ENCODE measurements at places on chromosomes 1 and 21.

DNA sequence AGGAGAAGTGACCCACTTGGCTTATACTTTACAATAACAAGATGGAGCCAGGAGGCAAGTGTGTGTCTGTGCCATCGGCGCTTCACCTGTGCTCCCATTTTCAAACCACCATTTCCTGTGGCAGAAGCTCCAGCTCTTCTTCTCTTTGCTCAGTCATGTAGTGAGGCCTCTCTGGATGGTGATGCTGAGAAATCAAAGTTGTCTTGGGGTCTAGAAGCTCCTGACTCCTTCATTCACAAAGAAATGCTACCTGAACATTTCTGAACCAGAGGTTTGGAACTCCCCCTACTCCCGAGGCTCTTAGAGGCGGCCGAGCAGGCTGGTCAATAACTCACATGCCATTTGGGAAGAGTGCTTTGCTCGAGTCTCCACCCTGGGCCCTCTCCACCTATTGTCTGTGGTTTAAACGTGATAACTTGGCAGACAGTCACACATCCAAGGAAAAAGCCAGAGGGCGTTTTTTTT, 18.0 kb downstream of the SLAMF1 start:
- no peak for DNase-seq

DNA sequence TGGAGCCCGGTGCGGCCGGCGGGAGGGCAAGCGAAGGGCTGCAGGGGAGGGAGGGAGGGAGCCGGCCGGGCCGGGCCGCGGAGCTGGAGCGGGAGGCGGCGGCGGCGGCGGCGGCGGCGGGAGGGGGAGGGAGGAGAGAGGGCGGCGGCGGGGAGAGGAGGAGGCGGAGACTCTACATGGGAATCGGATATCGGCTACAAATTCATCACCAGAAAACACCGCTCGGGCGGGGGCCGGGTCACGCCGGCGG, at the start of gene AKT3:
Gene AKT3, minus strand, starts transcription at position 42 of the 250 bp plus-strand sequence. CDS start 7,073 bp downstream, outside the sequence.
- DNase-seq = peak; percentile 34

GRCh38 chr1:54883349-54884102, 3.5 kb downstream of the DHCR24 start:
- DNase-seq = no peak

DNA sequence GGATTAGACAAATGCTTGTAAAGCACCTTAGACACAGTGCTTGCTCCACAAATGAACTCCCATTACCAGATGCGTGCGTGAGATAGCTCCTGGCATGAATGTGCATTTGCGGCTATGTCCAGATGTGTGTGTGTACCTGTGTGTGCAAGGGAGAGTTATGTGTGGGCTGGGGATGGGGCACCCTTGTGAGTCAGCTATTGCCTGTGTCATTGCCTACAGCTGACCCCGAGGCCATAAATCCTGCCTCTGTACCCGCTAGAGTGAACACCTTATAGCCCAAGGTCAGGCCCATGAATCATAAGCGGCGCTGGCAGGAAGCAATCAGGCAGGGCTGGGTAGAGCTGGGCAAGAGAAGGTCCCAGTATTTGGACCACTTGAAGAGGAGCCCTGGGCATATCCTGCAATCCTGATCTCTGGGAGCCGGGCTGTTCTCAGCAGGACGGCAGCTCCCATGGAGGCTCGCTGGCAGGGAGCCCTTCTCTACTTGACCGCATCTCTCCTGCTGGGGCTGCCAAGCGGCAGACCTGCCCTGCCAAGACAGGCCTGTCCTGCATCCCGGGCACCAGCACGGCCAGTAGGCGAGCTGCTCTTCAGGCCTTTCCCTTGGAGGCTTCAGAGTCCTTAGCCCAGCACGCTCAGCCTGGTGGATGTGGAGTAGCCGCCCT, 86.4 kb downstream of the TMEM53 start:
- peak; percentile 53 for DNase-seq

GRCh38 chr1:116067566-116067890, 43.7 kb upstream of the MAB21L3 start:
- no peak for DNase-seq

DNA sequence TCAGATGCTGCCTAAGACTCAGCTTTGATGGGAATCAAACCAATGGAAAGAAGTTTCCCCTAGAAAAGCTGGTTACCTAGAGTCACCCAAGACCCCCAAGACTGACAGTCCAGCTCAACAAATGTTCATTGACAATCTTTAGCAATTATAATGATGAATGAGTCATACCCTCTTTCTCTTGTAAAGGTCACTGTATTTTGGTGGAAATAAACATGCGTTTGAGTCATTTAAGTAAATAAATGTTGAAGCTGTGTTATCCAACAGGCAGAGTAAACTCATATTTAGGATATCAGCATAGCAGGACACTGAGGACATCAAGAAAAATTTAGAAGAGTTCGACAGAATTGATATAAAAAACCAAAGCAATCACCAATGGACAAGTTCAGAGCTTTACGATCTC, 295.9 kb downstream of the RGS7 start:
- no peak for DNase-seq

- no peak for DNase-seq
Observed at GRCh38 chr1:183417772-183418491, at the start of gene NMNAT2. Gene NMNAT2 (minus strand): TSS chr1:183418380. CDS start chr1:183418267, 113 bp downstream.

DNA sequence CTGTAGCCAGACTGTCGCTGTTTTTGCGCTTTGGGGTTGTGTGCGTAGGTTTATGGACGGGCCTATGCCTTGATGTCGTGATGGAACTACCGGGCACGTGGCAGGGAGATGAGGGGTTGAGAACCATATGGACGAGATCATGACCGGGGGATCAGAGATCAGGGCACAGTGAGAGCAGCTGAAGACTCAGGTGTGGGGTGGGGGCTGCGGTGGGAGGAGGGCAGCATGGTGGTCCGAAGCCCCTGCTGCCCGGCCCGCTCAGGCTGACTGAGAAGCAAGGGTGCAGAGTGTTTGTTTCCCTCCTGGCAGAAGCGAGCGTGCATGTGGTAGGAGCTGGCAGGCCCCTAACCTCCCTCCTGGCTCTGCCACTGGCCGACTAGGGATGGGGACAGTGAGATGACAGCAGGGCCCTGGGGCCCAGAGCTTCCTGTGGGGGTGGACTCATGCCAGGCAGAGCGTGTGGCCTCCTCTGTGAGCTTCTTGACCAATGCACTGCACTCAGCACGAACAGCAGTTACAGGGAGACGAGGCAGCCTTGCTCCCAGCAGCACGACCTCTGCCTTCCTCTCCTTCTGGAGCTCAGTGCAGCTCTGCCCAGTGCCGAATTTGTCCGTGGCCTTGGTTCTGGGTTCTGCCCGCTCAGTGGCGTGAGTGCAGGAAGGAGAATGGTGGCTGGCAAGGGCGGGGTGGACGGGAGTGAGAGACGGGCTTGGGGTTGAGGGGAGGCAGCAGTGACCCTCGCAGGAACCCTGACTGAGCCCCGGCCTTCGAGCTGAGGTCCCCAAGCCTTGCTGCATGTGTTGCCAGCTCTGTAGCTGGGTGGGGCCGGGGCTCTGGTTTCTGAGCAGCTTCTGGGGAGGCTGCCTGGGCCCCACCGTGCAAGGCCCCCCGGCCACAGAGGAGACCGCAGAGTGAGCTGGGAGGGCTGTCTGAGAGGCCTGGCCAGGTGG, 22.2 kb upstream of the LRRC3 start:
- DNase-seq = no peak

- no peak for DNase-seq
Observed at GRCh38 chr1:66182551-66183178, 351.3 kb upstream of the SGIP1 start.

GRCh38 chr1:172423336-172423735, 2.9 kb downstream of the C1orf105 start:
- DNase-seq = no peak

GRCh38 chr1:206111271-206111927, 5.8 kb downstream of the AVPR1B start:
- DNase-seq = no peak

DNA sequence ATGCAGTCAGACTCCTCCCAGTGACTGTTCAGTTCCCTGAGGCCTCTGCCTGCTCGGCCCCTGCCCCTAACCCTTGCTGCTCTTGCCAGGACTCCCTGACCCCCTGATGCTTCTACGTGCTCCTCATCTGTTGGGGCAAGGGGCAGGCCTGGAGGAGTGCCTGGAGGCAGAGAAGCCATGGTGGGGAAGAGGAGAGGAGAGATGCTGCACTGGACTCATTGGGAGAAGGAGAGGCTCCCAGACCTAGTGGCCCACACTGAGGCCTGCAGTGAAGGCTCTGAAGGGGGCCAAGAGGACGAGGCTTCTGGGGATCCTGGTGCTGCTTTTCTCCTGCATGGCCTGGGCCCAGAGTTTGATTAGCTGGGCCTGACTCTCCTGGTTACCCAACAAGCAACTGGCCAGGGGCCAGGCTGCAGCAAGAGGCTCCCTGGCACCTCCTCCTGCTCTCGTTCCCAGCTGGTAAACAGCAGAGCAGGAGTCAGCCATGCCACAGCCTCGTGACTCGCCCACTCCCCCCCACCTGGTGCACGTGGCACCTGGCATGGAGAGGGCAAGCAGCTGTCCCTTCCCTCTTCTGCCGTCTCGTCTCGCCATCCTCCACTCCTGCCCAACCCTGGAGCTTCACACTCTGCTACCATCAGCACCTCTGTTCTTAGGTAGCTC, 847 bp upstream of the RORC start:
- no peak for DNase-seq

DNA sequence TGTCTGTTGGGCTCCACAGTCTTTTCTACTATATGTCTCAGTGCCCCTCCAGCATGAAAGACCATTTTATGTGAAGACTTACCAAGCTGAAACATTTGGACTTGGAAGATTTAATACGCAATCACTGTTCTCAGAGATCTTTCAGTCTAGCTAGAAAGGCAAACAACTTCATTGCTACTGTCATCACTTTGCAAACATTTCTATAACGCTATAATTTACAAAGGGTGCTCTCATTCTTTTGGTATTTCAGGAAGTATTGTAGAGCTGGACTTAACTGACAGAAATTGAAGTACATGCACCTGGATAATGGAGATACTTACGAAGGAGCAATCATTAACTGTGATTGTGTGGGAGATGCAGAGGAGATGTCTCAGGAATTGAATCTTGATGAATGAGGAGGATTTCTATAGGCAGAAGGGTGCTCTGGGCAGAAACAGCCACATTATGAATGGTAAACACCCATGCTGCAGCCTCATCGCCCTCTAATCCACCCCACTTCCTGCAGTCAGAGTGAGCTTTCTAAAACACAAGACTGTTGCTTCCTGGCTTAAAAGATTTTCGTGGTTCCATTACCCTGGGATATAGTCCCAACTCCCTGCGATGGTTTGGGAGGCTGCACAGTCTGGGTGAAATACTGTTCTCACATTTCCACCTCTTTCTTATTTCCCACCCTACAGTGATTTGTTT, 75.1 kb upstream of the GNG12 start:
- DNase-seq = no peak

GRCh38 chr1:36787312-36787913, 246.9 kb downstream of the GRIK3 start:
- DNase-seq = no peak

- DNase-seq = no peak
Observed at GRCh38 chr1:60880202-60880601, 202.2 kb upstream of the NFIA start.

- no peak for DNase-seq
Observed at GRCh38 chr1:19044975-19045831, 88.7 kb upstream of the IFFO2 start.

DNA sequence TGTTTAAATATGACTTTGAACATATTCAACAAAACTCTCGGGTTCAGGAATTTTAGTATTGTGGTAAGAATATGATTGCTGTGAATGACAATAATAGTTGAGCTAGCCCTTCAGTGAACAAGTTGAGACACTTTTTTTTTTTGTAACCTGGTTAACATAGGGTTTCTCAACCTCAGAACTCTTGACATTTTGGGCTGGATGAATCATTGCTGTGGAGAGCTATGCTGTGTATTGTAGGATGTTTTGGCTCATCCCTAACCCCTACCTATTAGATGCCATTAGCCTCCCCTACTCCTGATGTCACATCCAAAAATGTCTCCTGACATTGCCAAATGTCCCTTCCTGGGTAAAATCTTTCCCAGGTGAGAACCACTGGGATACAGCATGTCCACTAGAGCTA, 113.7 kb downstream of the RUNX1 start:
- DNase-seq = no peak

DNA sequence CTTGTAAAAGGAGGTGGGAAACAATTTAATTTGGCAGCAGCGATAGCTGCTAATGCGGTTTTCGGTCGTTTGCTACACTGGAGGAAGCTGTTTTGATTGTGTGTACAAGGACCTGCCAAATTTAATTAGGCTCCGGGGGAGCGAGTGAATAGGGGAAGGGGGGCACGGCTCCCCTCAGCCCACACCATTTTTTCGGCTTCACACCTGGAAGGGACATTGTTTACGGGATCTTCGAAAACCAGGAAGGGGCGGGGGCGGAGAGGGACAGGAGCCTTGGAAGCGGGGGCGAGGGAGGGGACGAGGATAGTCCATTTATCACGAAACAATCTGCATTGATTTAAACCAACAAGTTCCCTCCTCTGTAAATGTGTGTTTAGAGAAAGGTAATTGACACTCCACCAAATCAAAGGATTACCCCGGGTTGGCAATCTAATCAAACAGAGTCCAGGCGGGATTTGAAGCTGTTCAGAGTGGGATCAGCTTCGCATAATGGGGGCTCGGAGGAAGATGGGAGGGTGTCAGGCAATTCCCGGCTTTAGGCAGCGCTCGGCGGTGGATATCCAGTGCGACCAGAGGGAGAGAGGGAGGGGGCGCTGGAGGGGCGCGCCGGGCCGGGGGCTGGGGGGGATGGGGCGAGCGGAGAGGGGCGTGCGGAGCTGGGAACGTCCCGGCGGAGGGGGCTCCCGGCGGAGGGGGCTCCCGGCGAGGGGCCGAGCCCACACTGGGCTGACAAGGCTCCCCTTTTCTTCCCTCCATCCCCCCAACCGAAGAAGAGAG, 9.8 kb downstream of the PAX7 start:
- DNase-seq = no peak

DNA sequence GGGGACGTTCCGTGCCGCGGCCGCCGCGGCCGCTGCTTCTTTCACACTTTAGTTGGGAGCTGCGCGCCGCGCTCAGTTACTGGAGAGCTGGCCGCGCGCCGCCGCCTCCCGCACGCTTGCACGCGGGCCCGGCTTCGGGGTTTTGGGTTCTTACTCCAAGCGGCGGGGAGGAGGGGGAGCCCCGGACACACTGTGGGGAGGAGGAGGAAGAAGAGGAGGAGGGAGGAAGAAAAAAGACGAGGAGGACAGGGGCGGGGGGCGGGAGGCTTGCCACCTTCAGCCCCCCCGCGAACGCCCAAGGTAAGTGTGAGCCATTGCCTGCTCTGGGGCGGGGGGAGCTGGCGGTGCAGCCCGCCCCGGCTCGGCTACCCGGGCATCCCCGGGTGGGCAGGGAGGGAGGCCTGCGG, 243 bp downstream of the C1orf21 start:
- DNase-seq = peak; percentile 30

- DNase-seq = no peak
Observed at GRCh38 chr1:159958719-159959380, 4.8 kb upstream of the SLAMF9 start.

- no peak for DNase-seq
Observed at GRCh38 chr1:224173523-224173922, 9.5 kb upstream of the DEGS1 start.

DNA sequence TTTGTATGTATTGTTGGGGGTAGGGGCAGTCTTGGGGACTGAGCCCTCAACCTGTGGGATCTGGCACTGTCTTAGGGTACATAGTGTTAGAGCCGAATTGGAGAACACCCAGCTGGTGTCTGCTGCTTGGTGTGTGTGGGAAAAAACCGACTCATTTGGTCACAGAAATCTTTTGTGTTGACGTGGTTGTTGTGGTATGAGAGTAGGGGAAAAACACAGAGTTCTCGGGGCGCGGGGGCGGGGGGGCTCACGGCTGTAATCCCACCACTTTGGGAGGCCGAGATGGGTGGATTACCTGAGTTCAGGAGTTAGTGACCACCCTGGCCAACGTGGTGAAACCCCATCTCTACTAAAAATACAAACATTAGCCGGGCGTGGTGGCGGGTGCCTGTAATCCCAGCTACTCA, 15.3 kb upstream of the SRSF10 start:
- no peak for DNase-seq

- DNase-seq = no peak
Observed at GRCh38 chr1:47841356-47841755, 155.8 kb downstream of the TRABD2B start.

All from HuH-7 (cell line).